ENCODE measurements at places on chromosomes 11 and 22.

GRCh38 chr11:29914203-29914930 is 102.5 kb downstream of the KCNA4 start:
- DNase-seq, result no peak

- DNase-seq, result no peak
These were observed 13.5 kb downstream of the SGSM3 start for GRCh38 chr22:40383905-40384304.

DNA sequence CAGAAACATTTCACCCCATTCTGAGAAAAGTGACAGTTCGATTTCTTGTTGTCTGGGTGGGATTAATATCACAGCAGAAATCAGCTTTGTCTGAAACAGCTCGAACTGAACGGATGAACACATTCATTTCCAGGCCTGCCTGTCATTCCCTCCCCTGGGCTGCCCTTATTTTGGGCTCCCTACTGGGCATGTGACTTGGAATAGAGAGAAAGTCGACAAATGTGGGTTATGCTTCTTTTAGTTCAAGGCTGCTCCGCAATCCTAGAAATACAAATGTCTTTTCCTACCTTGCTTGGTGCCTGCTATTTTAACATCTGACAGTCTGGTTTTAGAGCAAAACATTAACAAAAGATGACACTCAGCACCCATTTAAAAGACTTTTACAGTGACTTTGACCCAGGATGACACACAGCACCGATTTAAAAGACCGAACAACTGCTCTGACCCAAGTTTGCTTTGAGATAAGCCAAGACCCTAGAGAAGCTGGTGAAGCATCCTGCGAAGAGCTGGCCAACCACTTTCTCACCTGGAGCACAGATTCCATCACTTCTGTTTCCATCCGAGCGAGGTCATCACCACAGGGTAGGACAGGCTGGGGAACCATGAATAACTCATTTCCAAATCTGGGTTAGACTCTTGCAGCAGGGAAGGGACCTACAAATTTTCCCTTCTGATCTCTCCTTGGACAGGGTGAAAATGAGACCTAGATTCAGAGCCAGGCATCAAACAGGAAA is 13.1 kb downstream of the CLMP start:
- no peak for DNase-seq

GRCh38 chr11:110186867-110187266 is 93.7 kb downstream of the ZC3H12C start:
- DNase-seq, result no peak

- no peak for DNase-seq
These were observed 455.3 kb downstream of the SOX6 start for GRCh38 chr11:15901054-15901453.

- DNase-seq, result no peak
These were observed 106.5 kb upstream of the GRAMD1B start for GRCh38 chr11:123323568-123323967.

- no peak for DNase-seq
These were observed 91.3 kb downstream of the RELT start for GRCh38 chr11:73467505-73467904.

DNA sequence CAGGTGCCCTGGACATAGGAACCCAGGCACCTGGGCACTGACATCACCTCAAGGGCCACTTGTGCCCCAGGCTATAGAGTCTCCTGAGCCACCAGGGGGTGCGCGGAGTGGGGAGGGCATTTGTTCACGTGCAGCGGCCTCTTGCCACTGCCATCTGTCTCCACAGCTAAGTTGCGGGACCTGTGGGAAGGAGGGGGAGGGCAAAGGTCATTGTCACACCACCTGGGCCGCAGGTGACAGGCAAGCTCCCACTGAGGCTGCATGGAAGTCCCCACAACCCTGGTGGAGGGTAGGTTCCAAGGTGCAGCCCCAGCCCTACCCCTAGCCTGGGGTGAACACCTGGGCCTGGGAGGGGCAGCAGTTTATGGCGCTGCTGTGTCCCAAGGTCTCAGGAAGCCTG is 79.5 kb downstream of the PIWIL3 start:
- DNase-seq, result no peak

DNA sequence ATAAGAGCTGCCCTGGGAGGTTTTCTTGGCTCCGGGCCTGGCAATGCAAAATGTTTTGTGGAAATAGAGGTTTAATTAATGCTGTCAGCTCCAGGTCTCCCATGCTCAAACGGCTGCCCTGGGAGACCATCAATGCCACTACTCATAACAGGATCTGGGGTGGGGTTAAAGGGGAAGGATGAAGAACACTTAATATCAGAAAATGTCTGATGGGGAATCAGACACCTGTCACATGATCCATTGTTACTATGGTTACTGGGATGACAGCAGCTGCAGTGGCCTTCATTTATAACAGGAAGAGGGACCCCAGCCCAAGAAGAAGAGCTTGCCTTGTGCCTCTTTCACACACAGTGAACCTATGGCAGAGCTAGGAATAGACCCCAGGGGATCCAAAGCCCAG is 2.2 kb upstream of the SYT13 start:
- DNase-seq, result no peak

GRCh38 chr22:20434264-20434751 is 3.3 kb downstream of the SCARF2 start:
- no peak for DNase-seq

GRCh38 chr11:70176940-70177689 is 26.0 kb upstream of the FADD start:
- no peak for DNase-seq

DNA sequence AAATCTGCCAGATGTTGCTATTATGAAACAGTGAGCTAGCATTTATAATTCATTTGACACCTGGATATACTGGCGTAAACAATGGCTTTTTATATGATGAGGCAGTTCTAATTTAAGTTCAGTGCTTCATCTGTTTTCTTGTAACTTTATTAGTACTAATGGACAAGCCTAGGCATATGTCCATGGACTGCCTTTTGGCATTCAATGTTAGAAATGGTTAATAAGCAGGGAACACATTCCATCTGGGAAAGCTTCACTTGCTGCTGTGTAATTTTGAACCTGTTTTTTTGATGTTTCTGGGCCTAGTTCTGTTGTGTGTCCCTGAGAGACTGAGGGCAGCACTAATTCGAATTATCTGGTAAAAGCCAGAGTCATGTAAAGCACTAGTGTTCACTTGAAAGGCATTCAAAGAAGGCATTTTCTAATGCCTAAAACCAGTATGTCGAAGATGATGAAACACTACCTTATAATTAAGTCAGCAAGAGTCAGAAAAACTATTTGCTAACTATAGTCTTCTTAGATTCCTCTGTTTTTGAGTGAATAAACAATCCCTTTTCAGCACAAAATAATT is 138.5 kb downstream of the SWAP70 start:
- no peak for DNase-seq

GRCh38 chr11:100861212-100861611 is 174.1 kb downstream of the ARHGAP42 start:
- no peak for DNase-seq

GRCh38 chr11:62125881-62126280 is 2.1 kb downstream of the INCENP start:
- DNase-seq, result no peak

- no peak for DNase-seq
These were observed 20.0 kb upstream of the CASP12 start for GRCh38 chr11:104918113-104918824.

DNA sequence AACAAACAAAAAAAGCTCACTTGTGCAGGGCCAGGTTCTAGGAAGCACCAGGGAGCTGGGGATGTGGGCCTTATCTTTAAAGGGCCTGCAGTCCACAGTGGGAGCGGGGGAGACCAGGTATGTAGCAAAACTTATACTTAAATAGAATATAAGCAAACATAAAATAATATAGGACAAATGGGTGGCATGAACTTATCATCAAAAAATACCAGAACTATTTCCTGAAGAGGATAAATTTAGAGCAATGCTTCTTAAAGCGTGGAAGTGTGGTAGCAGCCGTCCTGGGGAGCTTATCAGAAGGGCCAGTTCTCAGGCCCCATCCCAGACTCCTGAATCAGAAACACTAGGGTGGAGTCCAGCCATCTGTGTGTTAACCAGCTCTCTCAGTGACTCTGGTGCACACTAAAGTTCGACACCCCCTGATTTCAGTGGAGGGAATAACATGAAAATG is 9.3 kb downstream of the VPS26B start:
- no peak for DNase-seq

DNA sequence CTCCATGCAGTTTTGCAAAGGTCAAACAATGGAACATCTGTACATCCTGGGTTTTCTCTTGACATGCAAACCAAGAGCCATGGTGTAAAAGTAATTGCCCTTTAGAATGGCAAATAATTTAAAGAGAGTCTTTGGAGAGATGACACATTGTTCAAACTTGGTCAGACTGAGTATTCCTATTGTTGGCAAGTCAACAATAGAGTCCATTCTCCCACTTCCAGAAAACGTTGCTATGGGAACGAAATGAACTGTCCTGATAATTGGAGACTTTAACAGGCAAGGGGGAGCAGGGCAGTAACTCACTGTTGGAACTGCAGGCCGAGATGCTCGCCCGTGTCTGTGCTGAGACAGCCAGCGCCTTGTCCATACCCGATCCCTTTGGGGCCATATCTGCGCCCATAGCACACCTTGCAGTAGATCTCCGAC is 13.9 kb downstream of the CSRP3 start:
- DNase-seq, result no peak

DNA sequence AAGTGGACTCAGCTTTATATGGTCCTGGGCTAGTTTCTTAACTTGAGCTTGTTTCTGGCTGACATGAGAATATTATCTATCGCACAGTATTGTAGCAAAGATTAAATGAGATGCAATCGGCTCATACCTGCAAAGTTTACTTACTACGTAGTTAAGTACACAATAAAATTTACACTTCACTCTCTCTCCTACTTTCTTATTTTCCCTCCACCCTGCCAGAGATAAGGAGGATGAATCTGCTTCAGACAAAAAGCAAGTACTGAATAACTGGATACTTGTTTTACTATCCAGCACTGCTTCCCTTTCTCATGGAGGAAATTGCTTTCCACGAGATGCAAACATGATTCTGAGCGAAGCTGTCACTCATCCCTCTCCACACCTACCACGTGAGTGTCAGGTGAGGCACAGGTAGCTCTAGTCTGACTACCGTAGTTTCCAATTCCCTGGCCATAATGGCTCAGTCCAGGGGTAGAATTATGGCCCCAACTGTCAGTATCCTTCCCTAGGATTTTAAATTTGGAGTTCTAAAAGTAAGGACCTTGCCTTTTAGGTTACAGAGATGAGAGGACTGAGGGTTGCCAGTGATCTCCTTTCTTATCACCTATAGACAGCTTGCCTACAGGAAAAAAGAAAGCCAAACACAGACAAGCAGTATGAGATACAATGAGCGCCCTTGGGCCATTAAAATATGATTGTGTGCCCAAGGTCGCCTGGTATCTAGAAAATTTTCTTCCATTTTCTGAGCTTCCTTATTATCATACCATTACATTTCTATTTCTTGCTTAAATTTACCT is 39.8 kb downstream of the GAB2 start:
- DNase-seq, result no peak

GRCh38 chr11:36248436-36248835 is 40.8 kb downstream of the COMMD9 start:
- DNase-seq, result no peak

- no peak for DNase-seq
These were observed 74.6 kb upstream of the SUSD2 start for GRCh38 chr22:24106385-24107381.

DNA sequence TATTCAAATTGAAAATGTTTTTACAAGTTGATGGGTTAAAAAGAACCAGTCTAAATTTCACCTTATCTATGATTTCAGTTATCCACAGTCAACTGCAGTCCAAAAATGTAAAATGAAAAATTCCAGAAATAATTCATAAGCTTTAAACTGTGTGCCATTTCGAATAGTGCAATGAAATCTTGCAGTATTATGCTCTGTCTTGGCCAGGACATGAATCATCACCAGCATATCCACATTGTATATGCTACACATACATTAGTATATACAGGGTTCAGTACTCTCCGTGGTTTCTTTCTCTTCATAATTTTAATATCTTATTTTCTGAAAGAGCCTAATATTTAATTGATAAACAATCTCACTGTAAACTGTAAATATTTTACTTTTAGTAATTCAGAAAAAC is 45.9 kb downstream of the ARHGAP32 start:
- DNase-seq, result no peak

GRCh38 chr11:61529537-61530225 is 21.1 kb downstream of the LRRC10B start:
- no peak for DNase-seq

DNA sequence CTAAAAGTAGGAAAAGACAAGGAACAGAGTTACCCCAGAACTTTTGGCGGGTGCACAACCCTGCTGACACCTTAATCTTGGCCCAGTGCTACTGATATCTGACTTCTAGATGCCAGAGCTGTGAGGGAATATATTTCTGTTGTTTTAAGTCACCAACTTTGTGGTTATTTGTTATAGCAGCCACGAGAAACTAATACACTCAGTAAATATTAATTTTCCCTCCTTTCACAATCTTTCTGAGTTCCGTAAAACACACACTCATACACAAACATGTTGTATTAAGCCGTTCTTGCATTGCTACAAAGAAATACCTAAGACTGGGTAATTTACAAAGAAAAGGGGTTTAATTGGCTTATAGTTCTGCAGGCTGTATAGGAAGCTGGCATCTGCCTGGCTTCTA is 16.1 kb upstream of the ZDHHC13 start:
- no peak for DNase-seq

- DNase-seq, result no peak
These were observed 311 bp downstream of the BRD1 start for GRCh38 chr22:49827271-49827852.

DNA sequence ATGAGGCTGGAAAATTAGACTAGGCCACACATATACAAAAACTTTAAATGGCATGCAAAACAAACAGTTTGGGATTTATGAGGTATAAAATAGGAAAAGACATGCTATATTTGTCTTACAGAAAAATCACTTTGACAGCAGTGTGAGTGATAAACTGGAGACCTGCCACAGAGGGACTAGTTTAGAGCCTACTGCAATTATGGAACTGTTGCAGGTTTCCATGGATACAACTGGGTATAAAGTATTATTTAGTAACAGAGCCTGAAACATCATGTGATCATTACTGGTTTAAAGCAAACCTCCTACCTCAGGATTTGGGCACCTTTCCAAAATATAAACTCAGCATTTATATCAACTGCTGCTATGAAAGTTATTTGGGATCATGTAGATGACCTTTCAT is 1032.5 kb downstream of the DLG2 start:
- no peak for DNase-seq

Measured in renal cortex interstitium (tissue), 15 donors.